Activated T-helper 1 cell treated with Interleukin-2 at 50 U/mL for 16 hours (primary cell): ENCODE measurements at places on chromosomes 2 and 18.

DNA sequence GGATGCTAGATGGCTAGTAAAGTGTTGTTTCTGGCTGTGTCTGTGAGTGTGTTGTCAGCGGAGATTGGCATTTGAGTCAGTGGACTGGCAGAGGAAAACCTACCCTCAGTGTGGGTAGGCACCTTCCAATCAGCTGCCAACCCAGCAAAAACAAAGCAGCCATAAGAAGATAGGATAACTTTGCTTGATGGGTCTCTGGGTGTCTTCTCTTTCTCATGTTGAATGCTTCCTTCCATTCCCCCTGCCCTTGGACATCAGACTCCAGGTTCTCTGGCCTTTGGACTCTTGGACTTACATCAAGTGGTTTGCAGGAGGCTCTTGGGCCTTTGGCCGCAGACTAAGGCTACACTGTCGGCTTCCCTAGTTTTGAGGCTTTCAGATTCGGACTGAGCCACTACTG lies 429.0 kb upstream of the ZNF804A start:
- DNase-seq = no peak

GRCh38 chr2:170996316-170996715 lies 67.3 kb downstream of the GORASP2 start:
- DNase-seq = no peak

DNA sequence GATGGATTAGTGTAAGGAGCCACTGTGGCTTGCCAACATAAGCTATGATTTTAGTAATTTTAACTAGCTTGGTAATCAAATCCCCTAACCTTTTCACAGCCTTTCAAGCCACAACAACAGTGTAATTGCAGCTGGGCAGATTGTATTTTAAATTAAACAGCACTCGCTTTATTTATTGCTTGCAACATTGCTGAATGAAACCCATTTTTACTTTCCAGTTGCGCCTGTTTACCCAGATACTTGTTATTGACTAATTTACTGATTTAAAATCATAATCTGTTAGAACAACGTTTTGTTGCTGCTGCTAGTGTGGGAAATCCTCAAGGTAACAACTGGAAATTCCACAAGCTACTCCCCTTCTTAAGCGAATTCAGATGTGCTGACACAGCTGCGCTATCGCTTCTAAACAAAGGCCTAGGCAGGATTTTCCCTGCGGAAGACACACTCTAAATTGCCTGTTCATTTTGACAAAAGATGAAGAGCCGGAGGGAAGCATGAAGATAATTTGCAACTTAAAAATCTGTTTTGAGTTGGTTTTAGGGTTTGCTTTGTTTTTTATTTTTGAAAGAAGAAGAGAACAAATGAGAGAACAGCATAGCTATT lies 283.9 kb downstream of the ALPK2 start:
- no peak for DNase-seq

DNA sequence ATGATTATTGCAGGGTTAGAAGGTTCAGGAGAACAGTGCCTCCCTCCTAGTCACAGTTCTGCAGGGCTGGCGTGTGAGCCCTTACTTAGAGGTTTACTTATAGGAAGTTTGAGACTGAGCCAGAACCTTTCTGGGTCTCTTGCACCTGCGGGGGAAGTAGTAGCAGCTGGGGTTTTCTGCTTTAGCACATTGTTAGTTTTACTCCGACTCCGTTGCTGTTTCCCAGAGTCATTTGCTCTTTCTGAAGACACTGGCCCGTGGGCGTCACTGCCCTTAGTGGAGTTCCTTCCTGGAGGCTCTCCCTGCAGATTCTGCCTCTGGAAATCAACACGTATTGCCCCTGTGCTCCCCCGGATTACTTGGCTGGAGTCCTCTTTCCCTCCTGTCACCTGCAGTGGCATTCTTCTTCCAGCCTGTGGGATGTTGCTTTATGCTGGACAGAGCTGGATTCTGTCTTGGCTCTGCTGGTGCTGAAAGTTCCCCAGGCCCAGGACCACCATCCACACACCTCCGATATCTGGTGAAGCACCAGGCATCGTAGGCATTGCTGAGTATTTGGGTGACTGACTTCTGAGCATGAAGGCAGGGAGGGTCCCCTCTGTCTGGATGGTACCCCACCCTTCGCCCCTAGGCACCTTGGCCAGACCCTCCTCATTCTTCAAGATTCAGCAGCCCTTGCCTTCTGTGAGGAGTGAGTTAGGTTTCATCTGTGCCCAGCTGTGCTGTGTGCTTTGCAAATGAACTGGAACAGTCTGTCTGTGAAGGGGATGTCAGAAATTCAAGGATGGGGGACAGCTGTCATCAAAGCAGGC lies 51.7 kb downstream of the AGAP1 start:
- DNase-seq = no peak

DNA sequence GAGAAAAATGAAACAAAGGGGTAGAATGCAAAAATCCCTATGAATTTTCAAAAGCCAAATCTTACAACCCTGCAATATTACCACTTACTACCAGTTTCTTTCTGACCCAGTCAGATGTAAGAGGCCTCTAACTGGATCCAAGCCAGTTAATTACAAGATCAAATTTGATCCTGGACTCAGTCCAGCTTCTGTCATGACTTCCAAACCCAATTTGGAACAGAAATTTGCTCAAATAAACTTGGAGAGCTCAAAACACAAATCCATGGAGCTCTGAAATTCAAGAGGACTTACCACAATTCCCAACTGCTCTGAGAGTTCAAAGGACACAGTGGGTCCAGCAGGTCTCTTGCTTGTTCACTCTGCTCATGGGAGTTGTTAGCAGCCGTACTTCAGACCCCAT lies 1271.7 kb upstream of the SLC39A10 start:
- no peak for DNase-seq

DNA sequence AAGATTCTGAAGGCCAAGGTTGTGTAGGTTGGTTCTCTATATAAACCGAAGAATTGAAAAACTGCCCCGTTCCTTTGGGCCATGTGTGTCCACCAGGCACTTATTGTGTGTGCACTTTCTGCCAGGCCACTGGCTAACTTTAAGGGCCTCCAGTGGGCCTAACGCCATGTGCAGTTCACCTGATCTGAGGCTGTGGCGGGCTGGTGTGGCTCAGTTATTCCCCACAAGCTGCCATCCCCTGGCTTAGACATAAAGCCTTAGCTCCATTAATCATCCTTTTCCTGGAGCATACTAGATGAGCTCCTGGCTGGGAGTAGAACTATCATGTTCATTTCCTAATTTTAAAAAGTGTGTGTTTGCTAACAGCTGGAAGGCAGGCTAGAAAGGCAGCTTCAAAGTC lies 304.1 kb upstream of the TNP1 start:
- DNase-seq = no peak

DNA sequence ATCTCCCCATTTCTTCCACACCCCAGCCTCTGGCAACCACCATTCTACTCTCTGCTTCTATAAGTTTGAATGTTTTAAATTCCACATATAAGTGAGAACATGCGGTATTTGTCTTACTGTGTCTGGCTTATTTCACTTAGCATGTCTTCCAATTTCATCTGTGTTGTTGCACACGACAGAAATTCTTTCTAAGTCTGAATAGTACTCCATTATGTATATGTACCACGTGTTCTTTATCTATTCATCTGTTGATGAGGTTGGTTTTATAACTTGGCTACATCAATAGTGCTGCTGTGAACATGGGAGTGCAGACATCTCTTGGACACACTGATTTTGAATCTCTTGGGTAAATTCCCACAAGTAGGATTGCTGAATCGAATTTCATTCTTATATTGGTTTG lies 31.8 kb upstream of the MTX2 start:
- DNase-seq = no peak

DNA sequence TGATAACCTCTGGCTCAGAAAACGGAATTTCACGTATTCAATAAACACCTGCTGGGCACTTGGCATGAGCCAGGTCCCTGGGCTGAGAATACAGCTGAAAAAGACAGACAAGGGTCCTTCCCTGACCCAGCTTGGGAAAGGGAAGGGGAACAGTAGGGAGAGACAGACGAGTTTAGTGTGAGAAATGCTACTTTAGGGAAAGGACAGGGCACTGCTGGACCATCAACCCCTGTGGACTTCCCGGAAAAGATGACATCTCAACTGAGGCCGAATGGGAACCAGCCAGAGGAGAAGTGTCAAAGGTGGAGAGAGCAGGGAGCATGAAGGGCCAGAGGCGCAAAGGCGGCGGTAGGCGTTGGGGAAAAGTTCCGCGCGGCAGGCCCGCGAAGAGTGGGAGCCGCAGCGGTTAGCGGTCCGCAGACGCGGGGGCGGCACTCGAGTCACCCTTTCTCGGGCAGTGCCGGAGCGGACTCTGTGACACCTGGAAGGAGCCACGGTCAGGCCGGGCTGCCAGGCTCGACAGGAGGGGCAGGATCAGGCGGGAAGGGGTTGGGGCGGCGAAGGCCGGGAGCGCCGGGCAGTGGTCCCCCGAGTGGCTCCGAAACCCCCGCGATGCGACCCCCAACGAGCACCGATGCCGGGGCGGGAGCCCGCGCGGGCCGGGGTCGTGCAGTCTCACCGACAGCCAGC lies 519 bp downstream of the TEX261 start:
- no peak for DNase-seq

- no peak for DNase-seq
Observed at GRCh38 chr2:135257383-135258090, 205.4 kb downstream of the RAB3GAP1 start.

DNA sequence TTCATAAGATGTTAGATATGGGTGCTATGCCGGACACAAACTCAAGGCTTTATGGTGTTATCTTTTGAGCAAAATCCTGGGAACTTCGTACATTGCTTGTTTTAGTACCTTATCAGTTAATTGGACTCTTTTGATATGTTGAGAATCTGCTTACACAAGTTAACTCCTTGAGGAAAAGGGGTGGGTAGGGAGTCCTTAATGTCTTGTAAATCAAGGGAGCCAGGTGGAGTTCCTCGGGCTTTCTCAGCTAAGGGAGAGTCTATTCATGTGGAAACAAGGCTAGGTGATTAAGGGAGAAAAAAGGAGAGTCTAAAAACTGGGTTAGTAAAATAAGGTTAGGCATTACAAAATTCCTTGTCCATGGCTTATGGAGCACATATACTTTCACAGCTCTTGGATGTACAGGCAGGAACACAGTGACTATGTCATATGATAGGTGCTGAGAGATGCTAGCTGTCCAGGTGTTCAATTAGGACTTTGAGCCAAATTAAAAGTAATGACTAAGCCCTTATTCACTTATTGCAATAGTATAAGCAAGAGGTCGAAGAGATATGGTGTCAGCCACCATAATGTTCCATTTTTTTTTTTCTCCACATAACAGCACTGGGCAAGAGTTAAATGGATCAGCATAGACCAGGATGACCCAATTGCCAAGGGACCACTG lies 59.5 kb upstream of the DYNAP start:
- no peak for DNase-seq

DNA sequence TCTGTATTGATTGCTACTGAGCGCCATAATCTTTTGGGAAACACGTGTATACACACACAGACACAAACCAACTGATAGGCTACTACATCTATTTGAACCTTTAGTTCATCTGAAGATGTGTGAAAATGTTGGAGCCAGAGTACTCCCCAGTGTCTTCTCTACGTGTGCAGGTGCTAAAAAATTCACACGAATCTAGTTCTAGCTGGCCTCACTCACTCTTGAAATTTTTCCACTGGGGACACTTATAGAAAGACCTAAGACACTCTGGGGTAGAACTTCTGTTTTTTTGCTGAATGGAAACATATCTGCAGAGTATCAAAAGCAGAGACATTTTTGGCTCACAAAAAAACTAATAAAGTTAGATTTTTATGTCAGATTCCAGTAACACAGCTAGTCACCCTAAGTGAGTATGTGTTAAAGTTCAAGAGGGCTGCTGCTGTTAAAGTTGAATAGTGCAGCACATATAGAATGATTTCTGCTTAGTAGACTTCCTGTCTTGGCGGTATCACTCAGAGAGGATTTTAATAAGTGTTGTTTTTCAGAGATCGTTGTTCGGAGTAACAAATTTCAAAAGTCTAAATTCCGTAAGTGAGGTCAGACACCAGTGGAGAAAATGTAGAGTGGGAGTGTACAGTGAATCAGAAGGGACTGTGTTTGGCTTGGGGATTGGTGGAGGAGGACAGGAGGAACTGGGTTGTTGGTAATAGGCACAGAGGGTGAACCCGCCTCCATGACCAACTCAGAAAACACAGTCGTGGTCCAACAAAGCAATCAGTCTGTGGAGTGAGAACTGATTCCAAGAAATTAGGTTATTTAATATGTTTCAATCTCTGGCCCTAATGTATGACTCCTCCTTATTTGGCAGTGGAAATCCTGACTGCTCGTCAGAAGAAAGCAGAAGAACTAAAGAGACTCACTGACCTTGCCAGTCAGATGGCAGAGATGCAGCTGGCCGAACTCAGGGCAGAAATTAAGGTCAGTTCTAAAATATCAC lies 43.1 kb downstream of the KCTD18 start:
- no peak for DNase-seq

- DNase-seq = no peak
Observed at GRCh38 chr2:160376576-160376975, 117.0 kb downstream of the RBMS1 start.

DNA sequence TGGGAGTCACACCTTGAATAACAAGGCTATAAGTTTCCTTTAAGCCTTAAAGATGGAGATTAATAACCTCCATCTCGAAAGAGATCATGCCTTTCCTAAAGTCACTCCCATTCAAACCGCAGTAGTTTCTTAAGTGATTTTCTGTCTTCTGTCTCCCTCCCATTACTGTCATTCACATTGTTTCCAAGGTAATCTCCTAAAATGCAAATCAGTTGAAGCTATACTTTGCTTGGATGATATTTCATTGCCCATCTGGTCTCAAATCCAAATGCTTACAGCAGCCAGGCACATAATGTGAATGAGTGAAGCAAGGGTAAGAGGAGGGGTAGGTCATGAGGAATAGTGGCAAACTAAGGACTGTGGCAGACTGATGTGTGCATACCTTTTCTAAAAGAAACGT lies 116.4 kb downstream of the CCDC141 start:
- DNase-seq = no peak

DNA sequence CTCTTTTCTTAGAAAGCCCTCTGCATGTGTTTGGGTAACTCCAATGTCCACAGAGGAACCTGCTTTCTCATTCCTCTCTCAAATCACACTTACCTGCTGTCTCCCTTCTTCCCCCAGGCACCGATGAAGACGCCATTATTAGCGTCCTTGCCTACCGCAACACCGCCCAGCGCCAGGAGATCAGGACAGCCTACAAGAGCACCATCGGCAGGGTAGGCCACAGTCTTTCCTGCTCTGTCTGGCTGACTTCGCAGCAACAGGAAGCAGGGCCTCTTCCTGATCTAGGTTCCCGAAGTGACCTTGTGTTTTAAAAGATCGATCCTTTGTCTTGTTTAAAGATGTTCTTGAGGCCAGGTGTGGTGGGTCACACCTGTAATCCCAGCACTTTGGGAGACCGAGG lies 25.0 kb upstream of the GMCL1 start:
- no peak for DNase-seq

DNA sequence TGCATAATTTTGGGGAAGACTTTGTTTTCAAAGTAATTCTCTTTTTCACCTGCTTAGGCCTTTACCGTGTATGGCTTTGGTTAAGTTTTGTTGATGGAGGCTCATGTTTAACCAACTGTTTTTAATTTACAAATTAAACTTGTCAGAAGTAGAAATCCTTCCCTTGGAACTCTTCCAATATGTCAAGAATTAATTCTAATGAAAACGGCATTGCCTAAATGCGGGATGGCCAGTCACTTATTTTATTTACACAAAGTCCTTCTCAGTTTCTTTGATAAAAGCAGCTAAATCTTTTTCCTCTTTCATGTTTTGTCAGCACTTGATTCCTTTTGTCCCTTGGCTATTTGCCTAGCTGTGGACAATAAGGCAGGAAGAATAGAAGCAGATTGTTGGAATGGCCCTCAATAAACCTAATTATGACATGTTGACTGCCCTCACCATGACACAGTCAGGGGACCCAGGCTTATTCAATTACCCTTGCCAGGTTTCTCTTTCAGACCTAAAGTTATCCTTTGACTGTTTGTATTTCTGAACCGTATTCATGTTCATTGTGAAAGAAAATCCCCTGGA lies 26.3 kb downstream of the PAX3 start:
- no peak for DNase-seq

GRCh38 chr2:46394649-46395510 lies 84.5 kb upstream of the TMEM247 start:
- no peak for DNase-seq
